ENCODE measurements at places on chromosomes 13 and 19.

GRCh38 chr13:42215578-42216421 lies 56.2 kb upstream of the AKAP11 start:
- DNase-seq: peak; percentile 3

DNA sequence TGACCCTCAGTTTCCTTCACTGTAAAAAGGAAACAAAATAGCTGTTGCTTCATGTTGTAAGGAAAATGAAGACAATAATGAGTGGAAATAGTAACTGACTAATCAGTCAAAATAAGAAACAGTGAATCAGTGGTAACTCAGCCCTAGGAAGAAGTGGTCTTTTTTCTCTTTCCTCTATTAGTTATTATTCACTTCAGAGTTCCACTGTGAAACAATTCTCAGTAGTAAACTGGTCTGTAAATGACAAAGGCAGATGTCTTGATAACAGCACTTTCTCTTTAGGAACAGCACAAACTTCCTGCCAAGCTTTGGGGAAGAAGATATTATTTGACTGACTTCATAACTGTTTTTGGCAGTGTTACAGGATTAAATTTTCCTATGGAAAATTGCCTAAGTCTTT lies 600.5 kb upstream of the KLHL1 start:
- no peak for DNase-seq

DNA sequence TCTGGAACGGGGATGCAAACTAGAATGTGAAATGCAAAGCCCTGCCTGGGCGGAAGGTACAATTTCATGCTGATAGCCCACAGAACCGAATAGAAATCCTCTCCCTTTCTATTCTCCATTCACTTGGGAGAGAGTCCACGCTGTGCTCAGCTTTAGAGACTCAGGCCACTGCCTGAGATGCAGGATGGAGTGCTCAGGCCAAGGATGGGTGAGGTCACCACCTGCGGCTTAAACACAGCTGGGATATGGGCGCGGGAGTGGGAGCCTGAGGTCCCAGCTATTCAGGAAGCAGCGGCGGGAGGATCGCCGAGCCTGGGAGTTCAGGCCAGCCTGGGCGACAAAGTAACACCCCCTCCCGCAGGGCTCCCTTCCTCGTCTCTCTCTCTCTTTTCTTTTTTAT lies 446 bp upstream of the ZNF83 start:
- no peak for DNase-seq

DNA sequence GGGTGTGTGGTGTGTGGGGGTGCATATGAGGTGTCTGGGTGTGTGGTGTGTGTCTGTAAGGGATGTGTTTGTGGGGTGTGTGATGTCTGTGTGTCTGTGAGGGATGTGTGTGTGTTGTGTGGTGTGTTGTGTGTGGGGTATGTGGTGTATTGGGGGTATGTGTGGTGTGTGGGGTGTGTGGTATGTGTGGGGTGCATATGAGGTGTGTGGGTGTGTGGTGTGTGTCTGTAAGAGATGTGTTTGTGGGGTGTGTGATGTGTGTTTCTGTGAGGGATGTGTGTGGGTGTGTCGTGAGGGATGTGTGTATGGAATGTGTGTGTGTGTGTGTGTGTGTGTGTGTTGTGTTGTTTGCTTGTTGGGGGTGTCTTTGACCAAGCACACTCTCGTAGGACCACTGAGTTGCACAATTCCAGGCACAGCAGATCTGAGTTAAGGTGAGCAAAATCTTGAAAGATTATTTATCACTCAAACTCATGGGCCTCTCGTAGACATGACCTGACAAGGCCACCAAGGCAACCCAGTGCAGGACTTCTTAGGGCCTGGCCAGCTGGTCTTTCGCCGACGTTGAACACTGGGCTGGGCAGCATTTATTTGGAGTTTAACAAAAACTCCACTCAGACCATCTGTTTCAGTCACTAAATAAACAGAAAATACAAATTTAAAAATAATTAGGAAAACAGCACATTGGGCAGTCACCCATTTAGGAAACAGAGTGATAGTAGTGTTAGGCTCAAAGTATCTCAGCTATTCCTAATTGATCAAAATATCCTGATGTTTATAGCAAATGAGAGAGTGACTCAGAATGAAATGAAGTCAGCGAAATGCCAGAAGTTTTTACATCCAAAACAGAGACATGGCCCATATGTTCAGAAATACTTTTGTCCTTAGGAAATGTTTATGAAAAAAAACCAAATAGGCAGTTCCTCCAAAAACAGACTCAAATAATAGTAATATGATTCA lies 301.1 kb downstream of the FGF9 start:
- no peak for DNase-seq

GRCh38 chr13:56718791-56719190 lies 421.9 kb upstream of the PRR20A start:
- DNase-seq: no peak

- DNase-seq: no peak
These were observed 1.1 kb upstream of the SH2D3A start for GRCh38 chr19:6768236-6768785.

GRCh38 chr19:34308381-34309367 lies 54.3 kb downstream of the GARRE1 start:
- no peak for DNase-seq

GRCh38 chr13:48400090-48400694 lies 12.7 kb downstream of the LPAR6 start:
- no peak for DNase-seq

- DNase-seq: no peak
These were observed 124.5 kb downstream of the KDM4B start for GRCh38 chr19:5093297-5093928.

DNA sequence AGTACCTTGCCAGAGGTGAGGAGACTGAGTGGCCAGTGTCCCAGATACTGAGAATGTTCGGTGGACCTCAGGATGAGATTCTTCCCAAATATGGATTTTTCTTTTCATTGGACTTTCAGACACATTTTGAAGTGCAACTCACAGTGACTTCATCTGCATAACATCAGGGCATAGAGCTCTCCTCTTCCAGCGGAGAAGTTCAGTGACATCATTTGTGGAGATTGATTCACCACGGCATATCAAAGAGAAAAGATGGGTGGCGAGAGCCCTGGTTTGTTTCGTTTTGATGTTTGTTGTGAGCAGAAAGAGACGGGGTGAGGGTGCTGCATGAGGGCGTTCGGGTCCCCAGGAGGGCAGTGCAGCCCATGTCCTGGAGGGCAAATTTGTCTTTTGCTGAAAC lies 120.1 kb upstream of the GPR12 start:
- no peak for DNase-seq

DNA sequence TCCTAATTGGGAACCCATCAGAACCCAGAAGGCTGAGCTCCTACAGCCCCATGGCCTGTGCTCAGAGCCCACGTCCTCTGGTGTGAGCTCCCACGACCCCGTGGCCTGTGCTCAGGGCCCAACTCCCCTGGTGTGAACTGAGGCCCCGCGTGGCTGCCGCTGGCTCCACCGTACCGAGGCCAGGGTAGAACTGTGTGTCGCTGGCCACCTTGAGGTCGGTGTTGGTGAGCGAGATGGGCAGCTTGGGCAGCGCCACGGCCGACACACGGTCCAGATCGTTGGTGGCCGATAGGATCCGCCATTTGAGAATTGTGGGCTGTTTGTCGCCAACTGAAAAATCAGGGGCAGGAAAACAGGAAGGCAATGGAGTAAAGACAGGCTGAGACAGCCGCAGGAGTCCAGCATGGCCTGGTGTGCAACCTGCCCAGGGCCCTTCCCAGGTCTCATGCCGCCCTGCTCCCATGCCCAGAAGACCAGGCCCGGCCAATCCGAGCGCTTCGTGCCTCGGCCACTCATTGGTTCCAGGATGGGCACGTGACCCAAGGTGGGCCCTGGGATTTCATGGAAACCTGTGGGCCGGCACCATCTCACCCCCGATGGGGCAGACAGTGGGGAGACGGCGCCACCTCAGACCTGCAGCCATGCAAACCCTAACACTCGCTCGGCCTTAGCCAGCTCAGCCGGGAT lies 11.5 kb downstream of the MED16 start:
- DNase-seq: no peak

- DNase-seq: no peak
These were observed 2.9 kb upstream of the C13orf42 start for GRCh38 chr13:51113969-51114368.

- DNase-seq: no peak
These were observed 3.5 kb downstream of the ZSCAN5B start for GRCh38 chr19:56193981-56194640.

- DNase-seq: no peak
These were observed 54.8 kb downstream of the DGKH start for GRCh38 chr13:42102961-42103865.

GRCh38 chr19:43318796-43319314 lies 34.6 kb upstream of the CD177 start:
- DNase-seq: no peak

DNA sequence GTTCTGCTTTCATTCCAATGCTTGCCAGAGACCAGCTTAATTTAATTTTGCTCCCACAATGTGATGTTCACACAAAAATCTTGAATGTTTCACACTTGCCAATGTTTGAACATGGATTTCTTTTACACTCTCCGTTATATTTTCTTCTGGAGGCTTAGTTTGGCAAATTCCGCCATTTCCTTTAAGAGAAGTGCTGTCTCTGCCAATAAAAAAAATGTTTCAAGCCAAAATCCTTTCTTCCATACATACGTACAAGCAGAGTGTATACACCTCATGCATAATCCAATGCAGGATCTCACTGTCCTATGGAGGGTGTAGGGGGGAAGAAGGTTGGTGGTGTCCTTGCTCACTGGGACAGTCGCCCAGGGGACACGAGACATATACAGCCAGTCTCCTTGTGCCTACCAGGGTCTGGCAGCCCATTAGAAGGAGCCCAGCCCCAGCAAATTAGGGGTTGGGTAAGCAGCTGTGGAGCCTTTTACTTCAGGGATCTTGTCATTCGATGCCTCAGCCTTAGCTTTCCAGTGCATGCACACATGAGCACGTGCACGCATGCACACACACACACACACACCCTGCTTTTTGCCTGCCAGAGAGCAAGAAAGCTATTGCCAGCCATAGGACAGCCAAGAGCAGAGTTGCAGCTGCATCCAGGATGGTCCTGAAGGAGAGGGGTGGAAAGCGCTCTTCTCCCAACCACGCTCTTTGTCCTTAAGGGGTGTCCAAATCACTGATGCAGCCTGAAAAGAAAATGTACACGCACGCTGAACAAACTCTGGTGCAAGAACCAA lies 208.3 kb downstream of the FOXO1 start:
- DNase-seq: no peak

DNA sequence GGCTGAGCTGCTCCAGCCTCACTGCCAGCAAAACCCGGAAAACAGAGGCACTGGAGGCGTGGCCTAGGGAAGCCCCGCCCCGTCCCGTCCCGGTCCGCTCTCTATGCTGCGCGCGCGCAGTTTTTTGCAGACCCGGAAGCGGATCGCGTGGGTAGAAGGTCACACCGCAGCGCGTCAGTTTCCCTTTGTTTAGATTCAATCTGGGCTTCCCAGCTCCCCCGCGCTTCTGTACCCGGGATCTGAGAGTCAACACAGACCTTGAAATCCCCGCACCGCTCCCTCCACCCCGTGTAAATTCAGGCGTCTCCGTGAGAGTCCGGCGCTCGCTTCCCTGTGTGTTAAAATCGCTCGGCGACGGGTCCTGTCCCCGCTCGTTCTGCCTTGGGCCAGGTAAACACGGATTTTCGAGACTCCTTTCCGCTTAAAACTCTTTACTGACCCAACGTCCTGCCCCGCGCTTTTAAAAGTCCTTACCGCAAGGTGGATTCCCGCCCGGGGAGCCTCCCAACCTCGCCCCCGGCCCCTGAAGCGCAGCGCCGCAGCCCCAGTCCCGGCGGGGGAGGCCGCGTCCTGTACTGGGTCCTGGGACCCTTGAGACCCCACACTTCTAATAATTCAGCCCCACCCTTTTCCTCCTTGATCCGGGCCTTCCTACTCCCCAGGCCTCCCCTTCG lies at the start of gene ZNF610:
ZNF610 (plus strand) TSS at position 127 of the 674 bp plus-strand sequence. CDS start 12,930 bp downstream, outside the sequence.
- peak; percentile 86 for DNase-seq

- no peak for DNase-seq
These were observed 891.6 kb downstream of the PCDH9 start for GRCh38 chr13:66338542-66338941.

DNA sequence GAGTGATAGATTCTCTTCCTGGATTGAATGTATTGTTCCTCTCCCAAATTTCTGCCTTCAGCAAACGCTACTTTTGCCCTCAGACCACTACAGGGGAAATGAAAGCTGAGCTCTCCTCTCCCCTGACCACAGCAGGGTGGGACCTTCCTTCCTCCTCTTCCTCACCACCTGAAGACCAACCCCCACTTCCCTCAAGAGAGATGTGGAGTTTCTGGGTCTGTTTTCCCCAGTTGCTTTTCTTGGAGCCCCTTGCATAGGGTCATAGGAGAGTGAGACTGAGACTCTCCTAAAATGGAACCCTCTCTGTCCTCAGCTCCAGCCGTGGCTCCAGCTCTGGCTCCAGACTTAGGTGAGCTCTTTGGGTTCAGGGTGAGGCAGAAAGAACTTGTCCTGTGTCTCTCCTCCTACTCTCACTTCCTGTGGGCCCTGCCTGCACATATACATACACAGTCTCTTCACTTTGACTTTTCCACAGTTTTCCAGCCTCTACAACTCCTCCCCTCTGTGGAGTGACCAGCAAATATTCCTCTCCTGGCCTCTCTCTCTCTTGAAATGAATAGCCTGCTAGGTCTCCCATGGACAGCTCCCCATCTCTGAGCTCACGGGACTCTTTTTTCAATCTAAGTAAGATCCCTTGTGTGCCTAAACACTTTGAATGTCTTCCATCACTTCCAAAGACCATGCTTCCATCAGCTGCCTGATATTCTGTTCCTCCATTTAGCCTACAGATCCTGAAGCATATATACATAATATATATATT lies 19.2 kb upstream of the ZNF175 start:
- no peak for DNase-seq

DNA sequence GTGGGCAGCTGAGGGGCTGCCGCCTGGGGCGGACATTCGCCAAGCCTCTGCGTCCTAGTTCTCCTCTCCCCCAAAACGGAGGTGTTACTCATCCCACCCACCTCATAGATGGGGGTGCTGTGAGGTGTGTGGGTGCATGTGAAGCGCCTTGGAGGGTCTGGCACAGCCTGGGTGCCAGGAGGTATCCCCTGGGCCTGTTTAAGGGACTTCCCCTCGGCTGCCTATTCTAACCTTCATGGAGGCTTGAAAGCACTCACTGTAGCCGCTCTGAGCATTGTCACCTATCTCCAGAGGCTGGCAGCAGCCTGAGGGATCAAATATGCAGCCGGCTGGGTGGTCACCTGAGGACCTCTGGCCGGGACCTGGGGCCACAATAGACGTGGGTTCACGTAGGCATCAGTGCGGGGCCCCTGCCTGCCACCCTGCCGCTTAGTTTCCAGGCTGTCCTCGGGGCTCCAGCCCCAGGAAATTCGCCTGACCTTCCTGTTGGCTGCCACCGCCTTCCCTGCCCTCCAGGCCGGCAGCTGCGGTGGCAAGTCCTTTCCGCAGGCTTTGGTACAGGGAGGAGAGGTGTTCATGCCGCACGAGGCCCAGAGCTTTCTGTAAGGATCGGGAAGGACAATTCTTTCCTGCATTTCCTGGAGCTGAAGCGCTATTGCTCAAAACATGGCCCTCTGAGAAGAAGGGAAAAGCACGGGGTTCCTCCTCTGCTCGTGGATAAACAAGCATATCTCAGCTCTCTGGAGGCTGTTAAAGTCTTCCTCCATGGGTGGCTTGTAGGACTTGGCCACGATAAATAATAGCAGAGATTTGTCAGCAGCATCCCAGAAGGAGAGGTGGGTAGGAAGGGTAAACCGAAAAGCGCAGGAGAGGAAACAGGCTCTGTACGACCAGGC lies 4.6 kb downstream of the COL4A2 start:
- DNase-seq: no peak
